Head of caudate nucleus (tissue), 42 donors: ENCODE measurements at places on chromosomes 16 and 17.

DNA sequence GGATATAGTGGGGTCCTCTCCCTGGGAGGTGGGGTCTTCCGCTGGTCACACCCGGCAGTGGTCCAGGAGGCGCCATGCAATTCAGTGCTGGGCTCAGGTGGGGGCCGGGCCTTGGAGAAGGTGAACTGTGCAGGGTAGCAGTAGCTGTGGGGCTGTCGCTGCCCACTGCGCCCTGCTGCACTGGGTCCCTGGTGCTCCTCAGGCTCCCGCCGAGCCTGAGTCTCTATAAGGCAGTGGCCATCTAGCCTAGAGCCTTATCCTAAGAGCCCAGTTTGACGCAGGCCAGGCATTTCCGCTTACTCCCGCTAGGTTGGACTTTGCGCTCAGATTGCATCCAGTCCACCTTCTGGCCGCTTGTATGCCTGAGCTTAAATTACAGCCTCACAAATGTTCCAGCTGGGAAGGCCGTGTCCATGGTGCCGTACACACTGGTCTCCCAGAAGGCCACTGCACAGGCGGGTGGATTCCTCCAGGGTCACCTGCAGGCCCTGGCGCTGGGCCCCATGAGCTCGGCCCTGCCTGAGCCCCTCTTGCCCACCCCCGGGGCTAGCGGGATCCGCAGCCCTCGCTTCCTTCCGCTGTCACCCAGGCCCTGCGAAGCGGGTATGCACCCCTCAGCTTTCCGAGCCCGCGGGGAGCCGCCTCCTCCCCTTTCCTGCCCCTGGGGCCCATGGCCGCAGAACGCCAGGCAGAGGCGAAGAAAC lies 1762.2 kb downstream of the TP53TG3F start:
- no peak for DNase-seq

GRCh38 chr16:85697431-85697830 lies 8.7 kb upstream of the GINS2 start:
- no peak for DNase-seq

DNA sequence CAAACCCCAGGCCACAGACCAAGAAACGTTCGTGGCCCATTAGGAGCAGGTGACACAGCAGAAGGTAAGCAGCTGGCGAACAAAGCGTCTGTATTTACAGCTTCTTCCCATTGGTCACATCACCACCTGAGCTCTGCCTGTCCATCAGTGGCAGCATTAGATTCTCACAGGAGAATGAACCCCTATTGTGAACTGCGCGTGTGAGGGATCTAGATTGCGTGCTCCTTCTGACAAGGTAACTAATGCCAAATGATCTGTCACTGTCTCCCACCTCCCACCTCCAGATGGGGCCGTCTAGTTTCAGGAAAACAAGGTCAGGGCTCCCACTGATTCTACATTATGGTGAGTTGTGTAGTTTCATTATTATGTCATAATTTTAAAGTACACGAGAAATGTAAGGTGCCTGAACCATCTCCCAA lies 186.3 kb downstream of the CPPED1 start:
- DNase-seq = no peak

- DNase-seq = no peak
Observed at GRCh38 chr16:28884045-28884444, 5.8 kb downstream of the ATP2A1 start.

GRCh38 chr16:48611329-48612137 lies 1.6 kb upstream of the N4BP1 start:
- no peak for DNase-seq

DNA sequence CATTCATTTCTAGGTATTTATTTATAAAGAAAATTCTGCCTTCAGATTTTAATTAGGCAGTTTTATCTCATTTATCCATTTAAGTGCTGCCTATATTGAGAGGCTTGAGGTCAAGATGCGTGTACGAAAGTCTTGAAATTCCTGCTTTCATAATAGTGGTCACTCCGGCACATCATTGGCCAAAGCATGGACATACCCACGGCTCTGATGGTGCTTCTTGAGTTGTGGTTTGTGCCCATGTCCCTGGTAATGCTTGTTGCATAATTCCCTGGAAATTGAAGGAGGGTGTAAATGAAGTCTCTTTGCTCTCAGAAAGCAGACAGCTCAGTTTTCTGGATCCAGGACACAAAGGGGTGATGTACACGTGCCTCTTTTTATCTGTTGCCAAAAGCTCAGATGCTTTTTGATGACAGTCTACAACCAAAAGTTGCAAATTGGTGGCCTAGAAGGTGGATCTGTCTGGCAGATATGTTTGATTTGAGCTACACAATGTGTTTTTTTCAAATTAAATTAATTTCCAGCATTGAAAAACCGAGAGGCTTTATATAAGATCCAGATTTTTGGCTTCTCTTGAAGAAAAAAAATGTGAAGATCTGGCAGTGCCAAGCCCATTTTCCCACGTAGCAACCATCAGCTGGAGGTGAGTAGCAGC lies 94.4 kb downstream of the SHISA9 start:
- no peak for DNase-seq

DNA sequence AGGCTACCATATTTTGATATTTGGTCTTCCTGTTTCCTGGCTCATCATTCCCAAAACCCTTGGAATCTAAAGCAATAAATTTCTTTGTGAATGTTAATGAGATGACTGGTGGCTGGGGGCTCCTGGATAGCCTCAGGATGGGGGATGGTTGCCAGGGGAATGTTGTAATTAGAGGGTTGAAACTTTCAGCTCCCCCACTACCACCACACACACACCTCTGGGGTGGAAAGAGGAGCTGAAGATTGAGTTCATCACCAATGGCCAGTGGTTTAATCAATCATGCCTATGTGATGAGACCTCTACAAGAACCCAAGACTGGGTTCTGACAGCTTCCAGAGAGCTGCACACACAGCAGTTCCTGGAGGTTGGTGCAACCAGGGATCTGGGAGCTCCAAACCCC lies 59.1 kb downstream of the HS3ST3A1 start:
- no peak for DNase-seq

GRCh38 chr17:50055055-50055425 lies 870 bp upstream of the ITGA3 start:
- peak; percentile 51 for DNase-seq

- DNase-seq = no peak
Observed at GRCh38 chr17:42922294-42922693, 21.7 kb downstream of the G6PC1 start.

GRCh38 chr17:4354862-4355514 lies 11.5 kb downstream of the UBE2G1 start:
- no peak for DNase-seq

- no peak for DNase-seq
Observed at GRCh38 chr16:56607675-56608042, 725 bp upstream of the MT2A start.

DNA sequence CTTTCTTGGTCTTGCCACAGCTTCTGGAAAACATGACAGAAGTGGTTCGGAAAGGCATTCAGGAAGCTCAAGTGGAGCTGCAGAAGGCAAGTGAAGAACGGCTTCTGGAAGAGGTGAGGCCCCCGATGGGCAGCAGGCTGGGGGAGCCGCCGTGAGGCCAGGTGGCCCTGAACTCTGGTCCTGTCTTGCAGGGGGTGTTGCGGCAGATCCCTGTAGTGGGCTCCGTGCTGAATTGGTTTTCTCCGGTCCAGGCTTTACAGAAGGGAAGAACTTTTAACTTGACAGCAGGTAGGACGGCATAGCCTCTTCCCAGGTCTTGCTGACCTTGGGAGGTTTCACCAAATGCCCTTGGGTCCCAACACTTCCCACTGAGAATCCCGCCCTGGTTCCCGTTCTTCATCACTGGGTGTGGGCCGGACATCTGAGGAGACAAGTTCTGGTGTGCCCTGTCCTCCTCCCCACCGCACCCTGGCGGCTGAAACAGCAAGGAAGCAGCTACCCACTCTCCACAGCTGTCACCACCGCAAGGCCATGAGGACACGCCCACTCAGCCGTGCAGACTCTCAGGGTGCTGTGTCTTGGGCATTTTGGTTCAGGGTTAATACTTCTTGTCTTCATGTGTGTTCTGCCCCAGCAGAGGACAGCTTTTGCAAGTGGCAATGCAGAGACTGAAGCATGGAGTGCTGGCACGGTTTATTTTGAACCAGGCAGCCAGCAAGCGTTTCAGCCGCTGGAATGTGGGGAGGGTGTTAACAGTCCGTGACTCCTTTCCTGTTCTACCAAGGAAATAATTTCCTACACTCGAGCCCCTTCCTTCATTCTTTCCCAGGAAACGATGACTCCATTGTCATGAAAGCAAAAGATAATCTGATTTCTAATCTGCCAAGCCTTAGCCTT lies 21.4 kb downstream of the NTAN1 start:
- no peak for DNase-seq

DNA sequence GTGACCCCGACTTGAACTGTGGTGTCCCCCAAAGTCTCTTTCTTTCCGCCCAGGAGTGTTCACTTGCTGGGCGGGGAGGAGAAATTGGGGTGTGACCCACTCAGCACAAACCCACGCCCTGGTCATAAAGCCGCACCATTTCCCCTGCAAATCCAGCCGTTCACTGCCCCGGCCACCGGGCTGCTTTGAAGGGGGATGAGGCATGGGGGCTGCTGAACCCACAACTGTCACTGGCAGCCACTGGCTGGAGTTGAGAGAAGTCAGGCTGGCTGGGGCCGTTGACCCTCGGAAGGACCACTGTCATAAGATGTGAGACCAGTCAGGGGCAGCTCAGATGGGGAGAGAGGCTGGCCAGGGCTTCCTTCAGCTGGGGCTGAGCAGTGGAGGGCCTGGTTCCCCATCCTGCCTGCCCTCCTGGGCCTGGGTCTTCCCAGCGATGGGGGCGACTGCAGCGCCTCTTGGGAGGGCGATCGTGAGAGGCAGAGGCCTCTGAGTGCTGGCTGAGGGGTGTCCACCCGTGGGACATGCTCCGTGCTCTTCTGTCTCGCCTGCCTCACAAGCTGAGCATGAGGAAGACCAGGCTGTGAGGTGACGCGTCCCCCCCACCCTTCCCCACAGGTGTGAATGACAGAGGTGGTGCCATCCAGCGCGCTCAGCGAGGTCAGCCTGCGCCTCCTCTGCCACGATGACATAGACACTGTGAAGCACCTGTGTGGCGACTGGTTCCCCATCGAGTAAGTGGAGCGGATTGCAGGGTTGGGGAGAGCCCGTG lies 19.5 kb downstream of the C16orf90 start:
- DNase-seq = no peak

DNA sequence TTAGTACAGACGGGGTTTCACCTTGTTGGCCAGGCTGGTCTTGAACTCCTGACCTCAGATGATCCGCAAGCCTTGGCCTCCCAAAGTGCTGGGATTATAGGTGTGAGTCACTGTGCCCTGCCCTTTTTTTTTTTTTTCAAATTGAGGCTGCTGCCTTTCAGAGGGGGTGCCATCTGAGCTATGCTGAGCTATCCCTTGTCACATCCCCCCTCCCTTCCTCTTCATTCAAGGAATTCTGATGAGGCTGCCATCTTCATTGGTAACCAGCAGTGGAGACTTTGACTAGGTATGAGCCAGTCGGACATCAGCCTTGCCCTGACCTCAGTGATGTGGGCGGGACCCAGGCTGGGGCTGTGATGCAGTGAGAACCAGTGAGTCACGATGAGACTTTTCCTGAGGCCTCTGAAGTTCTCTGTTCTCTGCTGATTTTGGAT lies 24.4 kb upstream of the GPT2 start:
- DNase-seq = no peak

DNA sequence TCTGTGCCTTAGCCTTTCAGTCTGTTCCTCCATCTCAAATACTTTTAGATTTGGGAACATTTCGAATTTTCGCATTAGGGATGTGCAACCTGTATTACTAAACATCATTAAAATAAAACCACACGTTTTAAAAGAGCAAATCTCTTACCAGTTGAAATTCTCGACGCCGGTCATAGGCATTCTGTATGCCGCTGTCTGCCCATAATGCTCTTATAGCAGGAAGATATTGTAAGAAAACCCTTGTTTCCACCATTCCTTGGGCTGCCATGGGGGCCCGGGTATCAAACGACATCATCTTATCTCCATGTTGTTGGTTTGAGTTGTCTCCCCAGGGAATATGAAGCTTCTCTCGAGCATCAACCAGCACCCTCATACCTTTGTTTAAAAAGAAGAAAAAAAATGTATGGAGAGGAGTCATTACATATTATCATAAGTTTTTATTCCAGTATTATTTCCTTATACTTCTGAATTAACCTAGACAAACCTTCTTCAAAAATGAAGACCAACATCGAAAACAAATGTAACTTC lies 3.1 kb downstream of the GNA13 start:
- no peak for DNase-seq

- DNase-seq = peak; percentile 25
Observed at GRCh38 chr16:63361032-63361624, 1324.9 kb upstream of the CDH8 start.

GRCh38 chr17:57114085-57114673 lies 29.1 kb downstream of the AKAP1 start:
- DNase-seq = peak; percentile 49

GRCh38 chr16:84569382-84569987 lies 48.4 kb downstream of the COTL1 start:
- DNase-seq = no peak

DNA sequence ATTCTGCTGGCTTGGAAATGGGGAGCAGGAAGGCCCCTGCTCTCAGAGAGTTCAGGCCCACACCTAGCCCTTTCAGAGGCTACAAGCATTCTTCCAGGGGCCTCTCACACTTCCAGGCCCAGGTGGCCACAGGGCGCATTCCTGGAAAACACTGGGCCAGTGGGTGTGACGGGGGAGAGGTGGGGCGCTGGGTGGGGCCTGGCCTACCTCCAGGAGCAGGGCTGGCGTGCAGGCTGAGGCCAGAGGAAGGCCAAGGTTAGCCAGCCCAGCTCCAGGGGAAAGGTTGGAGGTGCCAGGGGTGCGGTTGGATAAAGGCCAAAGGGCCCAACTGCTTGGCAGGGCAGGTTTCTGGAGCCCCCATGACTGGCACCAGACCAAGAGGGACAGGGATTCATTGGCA lies 198.2 kb downstream of the MAF start:
- DNase-seq = no peak

GRCh38 chr17:35991075-35991474 lies 4.5 kb upstream of the CCL14 start:
- no peak for DNase-seq

- no peak for DNase-seq
Observed at GRCh38 chr17:68199837-68200688, 47.8 kb upstream of the AMZ2 start.

DNA sequence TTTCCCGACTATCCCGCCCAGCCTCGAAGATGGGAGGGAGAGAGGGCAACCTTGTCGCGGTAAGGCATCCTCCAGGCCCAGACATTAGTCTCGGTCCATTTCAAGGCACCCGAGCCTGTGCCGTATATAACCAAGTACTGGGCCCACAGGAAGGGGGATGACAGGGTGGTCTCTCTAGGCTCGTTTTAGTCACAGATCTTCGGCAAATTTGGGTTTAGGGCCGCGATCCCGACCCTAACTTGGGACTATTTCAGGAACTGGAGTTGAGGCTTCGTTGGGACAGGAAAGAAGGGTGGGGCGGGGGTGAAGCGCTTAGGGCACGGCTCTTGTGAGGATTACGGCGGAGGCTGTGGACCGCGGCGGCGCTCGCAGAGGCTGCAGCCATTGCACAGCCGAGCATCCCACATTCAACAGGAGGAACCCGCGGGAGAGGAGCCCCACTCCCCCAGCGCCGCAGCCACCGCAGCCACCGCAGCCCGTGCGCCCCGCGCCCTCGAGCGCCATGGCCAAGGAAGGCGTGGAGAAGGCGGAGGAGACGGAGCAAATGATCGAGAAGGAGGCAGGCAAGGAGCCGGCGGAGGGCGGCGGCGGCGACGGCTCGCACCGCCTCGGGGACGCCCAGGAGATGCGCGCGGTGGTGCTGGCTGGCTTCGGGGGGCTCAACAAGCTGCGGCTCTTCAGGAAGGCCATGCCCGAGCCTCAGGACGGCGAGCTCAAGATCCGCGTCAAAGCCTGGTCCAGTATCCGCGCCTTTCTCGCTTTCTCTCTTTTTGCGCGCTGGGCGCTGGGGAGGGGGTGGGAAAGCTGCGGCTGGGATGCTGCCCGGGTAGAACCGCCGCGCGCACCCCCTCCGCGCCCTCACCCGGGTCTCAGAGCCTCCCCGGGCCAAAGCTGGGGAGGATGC lies at the start of gene VAT1L:
Gene VAT1L (plus strand): TSS at position 384 of the 904 bp plus-strand sequence. CDS start 119 bp downstream, at position 503.
- DNase-seq = peak; percentile 89
